ENCODE measurements at places on chromosomes 5 and 9. TPM values are rescaled to one million over a fixed set of nuclear protein-coding genes. Genes with fewer than 3 reads are reported as not detected.

PCDHGC5 gene
- total RNA-seq, result 0.03 TPM

SMIM33 gene
- total RNA-seq, result not detected

ORM2 gene
- not detected for total RNA-seq

CYLC2 gene
- total RNA-seq, result not detected

TTC23L gene
- total RNA-seq, result 0.21 TPM

PCDHB12 gene
- not detected for total RNA-seq

SUSD1 gene
- 13.4 TPM for total RNA-seq

WNT8A gene
- not detected for total RNA-seq

DBH gene
- not detected for total RNA-seq

STOM gene
- total RNA-seq, result 543 TPM

OR1L8 gene
- not detected for total RNA-seq

RANBP17 gene
- 1.6 TPM for total RNA-seq

CDX1 gene
- not detected for total RNA-seq

SPATA31C1 gene
- not detected for total RNA-seq

AHRR gene
- total RNA-seq, result 5.4 TPM

CDHR2 gene
- 0.05 TPM for total RNA-seq

NMUR2 gene
- total RNA-seq, result 0.22 TPM

VCAN gene
- total RNA-seq, result 12.6 TPM

ARL15 gene
- 5.4 TPM for total RNA-seq

FOXE1 gene
- total RNA-seq, result 2.3 TPM

All from A549 treated with dexamethasone at 1 μM for 4 hours (cell line).